Endothelial cell (in vitro differentiated cells): ENCODE measurements at places on chromosomes 11 and 22. TPM values are rescaled to one million over a fixed set of nuclear protein-coding genes. Genes with fewer than 3 reads are reported as not detected.

DNA sequence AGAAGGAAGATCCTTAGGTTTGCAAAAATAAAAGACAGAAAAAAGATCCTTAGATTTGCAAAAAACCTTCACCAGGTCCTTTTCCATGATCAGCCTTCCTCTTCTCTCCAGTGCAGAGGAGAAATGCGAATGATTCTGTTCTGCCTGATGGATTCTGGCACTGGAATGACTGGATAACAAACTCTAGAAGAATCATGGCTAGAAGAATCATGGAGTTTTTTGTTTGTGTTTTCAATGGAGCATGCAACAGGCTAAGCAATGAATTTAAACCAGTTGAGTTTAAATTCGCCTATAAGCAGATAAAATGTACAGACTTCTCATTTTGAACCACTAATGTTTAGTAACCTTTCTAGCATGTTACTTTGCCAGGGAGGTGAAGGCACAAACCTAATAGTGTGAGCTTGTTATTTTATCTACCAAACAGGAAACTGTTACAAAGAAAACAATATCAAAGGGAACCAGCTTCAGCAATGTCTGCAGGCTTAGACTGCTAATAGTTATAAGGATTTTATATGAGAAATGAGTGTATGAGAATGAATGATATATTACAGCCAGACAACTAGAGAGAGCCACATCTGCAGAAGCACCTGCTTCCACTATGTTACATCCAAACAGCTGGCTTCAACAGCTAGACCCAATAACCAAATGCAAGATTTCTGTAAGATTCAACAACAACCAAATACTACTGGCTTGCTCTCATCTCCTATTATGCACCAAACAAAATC lies 64.7 kb upstream of the APOA1 start:
- no peak overlapping the region for H3K27ac ChIP-seq
- H3K4me1 ChIP-seq, result peaks cover 36% of the 10 kb centered on the region
- H3K36me3 ChIP-seq, result peaks cover 7% of the 10 kb centered on the region
- no peak overlapping the region for H3K4me3 ChIP-seq

GRCh38 chr11:61021661-61022212 lies 50.3 kb downstream of the CD6 start:
- H3K36me3 ChIP-seq, result no peaks in the 10 kb centered on the region
- peak overlapping the region; percentile 13 for H3K27ac ChIP-seq
- H3K4me1 ChIP-seq, result peaks cover 20% of the 10 kb centered on the region
- H3K4me3 ChIP-seq, result no peak overlapping the region
- no peak for DNase-seq

GRCh38 chr11:26198532-26199096 lies 133.3 kb upstream of the ANO3 start:
- no peaks in the 10 kb centered on the region for H3K27me3 ChIP-seq
- no peaks in the 10 kb centered on the region for H3K36me3 ChIP-seq
- H3K4me3 ChIP-seq, result no peak overlapping the region
- no peak for DNase-seq
- no peaks in the 10 kb centered on the region for H3K4me1 ChIP-seq

Gene BIRC3
- total RNA-seq, result 0.08 TPM

Gene SERHL2
- 0.69 TPM for total RNA-seq

Gene NAALADL1
- not detected for total RNA-seq
